ENCODE measurements at places on chromosomes 7 and 10.

DNA sequence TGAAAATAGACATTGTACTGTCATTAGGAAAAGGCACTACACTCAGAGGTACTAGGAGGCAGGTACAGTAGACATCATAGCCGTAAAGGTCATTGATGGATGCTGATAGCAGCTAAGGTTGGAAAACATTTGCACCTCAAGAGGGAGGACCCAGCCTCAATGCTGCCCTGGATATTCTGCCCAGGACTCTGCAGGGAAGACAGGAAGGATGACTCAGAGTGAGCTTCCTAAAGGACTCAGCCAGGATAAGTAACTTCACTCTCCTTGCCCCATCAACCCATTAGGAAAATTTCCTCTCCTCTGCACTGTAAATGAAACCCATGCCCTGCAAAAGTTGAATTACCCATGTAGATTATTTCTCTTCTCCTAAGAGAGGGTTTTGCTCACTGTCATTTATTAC is 617.9 kb upstream of the MKI67 start:
- DNase-seq, result no peak

- no peak for DNase-seq
Observed at GRCh38 chr10:25766687-25767221, 167.3 kb upstream of the MYO3A start.

- DNase-seq, result no peak
Observed at GRCh38 chr10:93703066-93703465, 674 bp upstream of the FRA10AC1 start.

DNA sequence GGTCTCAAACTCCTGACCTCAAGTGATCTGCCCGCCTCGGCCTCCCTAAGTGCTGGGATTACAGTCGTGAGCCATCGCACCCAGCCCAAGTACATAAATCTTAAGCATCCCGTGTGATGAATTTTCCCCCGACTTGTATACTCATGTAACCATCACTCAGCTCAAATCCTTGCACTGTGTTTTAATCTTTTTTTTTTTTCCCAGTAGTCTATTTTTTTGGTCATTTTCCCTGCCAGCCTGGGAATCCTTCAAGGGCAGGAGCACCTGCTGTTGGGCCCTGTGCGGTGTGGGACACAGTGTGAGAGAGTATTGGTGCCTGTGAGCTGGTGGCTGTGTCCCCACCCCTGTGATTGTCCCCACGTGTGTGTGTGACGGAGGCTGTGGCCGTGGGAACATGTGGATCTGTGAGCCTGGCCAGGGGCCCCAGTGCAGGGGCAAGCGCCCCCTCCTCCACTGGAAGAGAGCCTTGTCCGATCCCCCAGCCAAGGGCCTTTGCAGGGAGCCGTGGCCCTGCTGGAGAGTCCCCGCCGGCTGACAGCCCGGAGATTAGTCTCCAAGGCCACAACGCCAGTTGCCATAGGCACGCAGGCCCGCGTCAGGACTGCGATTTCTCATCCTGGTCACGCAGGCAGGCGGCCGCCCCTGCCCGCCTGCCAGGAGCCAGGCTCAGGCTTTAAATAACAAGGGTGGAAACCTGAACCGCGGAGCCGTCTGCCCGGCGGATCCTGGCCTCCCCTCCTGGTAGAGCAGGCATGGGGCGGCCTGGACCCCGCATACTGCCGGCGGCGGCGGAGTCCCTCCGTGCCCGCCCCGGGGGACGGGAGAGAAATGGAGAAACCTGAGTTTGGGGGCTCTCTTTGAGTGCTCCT is 26.5 kb downstream of the GTF2IRD1 start:
- DNase-seq, result no peak

GRCh38 chr10:111872591-111872990 is 311.0 kb downstream of the GPAM start:
- no peak for DNase-seq

- DNase-seq, result no peak
Observed at GRCh38 chr7:155991470-155991869, 179.2 kb upstream of the SHH start.

DNA sequence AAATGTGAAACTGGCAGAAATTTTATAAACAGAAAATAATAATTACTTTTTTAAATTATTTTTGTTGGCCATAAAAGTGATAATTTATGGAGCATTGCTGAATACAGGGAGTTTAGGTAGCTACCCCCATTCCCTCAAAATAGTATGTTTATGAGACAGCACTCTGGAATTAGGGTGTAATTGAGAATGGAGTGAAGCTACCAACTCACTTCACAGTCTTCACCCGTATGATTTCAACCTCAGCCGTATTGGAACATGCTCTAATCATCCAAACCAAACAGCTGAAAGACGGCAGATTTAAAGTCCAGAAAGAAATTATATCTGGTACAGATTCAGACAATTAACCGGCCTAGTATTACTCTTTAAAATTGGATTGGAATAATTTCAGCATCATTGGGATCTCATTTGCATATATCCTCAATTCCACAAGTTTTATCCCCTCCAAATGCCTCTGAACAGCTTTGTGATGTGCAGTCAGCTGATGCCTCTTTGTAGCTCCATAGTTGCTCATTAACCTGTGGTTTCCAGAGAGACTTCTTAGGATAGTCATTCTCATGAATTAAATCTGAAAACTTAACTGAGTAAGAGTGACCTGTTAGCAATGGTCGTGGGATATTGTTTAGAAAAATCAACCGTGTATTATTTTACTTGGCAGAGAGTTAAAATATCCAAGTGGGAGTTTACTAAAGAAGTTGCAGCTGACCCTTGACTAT is 59.1 kb upstream of the GJD4 start:
- no peak for DNase-seq

GRCh38 chr7:1915326-1915725 is 245.2 kb downstream of the ELFN1 start:
- no peak for DNase-seq

- DNase-seq, result peak; percentile 10
Observed at GRCh38 chr10:3720228-3721019, 64.6 kb downstream of the KLF6 start.

DNA sequence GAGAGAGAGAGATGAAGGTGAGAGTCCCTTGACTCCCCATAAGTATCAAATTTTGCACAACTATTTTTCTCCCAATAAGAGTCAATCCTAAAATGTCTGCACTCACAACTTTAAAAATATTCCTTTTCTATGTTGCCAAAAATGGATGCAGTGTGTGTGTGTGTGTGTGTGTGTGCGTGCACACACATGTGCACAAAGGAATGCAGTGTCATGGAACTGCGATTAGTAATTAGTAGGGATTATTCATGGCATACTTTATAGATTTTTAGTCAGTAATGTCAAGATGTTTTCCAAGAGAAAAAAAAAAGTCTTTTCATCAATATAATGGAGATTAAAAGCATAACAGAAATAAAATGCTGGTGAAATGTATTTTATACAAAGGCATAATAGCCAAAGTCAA is 179.1 kb upstream of the LRRTM3 start:
- DNase-seq, result no peak

GRCh38 chr10:113356794-113357680 is 195.8 kb upstream of the HABP2 start:
- no peak for DNase-seq

GRCh38 chr10:110274072-110274627 is 30.6 kb downstream of the SMNDC1 start:
- DNase-seq, result no peak

GRCh38 chr7:39741942-39742623 is 118.7 kb downstream of the RALA start:
- peak; percentile 79 for DNase-seq

DNA sequence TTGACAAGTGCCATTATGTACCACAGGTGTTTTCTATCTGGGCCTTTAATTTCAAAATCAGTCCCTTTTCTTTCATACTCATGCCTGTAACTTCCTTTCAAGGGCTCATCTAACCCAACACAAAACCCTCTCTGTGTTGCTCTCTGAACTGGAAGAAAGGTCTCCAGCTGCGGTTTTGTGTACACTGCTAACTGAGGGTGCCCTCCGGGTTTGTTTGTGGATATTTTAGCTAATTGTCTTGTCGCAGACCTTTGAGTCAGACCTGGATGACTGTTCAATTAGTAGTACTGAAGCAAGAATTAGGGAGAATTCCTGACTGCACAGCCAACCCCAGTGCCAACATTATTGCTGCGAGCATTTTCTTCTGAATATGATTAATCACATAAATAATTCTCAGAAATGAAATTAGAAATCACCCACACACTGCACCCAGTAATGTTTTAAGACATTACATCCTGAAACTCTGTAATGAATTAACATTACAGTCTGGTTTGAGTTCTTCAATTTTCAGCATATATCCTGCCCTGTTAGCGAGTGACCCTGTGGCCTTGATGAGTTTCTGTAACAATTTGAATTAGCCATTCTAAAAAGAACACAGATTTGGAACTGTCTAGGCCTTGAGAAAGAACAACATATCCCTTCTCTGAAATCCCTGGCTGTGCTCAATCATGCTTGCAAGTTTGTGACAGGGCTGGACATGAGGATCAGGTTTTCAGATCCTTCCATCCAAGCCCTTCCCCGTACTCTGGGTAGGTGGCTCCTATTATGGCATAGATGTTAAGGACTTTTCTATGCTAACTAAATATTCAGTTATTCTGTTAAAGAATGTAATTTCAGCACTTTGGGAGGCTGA is 460.1 kb downstream of the PLXDC2 start:
- no peak for DNase-seq

GRCh38 chr10:34711500-34711899 is 103.6 kb downstream of the PARD3 start:
- no peak for DNase-seq

DNA sequence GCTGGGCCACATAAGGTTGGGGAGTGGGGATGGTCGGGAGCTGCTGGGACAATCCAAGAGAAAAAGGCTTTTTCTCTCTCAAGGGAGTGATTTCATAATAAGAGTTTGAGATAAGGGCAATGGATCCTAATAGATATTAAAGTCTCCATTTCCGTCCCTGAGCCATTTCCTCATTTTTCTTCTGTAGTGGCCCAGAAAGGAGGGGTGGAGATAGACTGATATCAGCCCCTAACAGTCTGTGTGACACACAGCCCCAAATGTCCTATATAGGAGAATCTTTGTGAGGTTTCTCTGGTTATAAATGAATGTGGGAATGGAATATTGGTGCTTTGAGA is 35.2 kb downstream of the PRSS2 start:
- DNase-seq, result no peak

- no peak for DNase-seq
Observed at GRCh38 chr10:69457771-69458237, 6.5 kb downstream of the TSPAN15 start.

DNA sequence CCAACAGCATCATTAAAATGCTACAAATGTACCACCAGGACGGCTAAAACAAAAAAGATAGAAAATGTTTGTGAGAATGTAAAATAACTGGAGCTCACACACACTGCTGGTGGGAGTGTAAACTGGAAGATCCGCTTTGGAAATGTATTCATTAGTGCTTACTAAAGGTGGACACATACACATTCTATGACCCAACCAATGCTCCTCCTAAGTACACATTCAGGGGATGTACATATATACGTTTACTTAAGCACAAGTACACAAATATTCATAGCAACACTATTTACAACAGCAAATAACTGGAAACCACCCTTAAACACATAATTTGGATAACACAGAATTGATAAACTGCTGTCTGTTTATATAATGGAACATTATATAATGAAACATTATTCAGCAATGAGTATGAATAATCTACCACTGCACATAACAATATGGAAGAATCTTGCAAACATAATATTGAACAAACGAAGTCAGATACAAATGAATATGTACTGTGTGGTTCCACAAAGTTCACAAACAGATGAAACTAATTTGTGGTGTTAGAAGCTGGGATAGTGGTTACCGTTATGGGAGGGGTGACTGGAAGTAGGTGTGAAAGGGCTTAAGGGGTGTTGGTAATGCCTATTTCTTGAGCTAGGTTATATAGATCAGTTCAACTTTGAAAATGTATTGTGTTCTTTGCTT is 52.1 kb downstream of the STRA8 start:
- no peak for DNase-seq
